T-helper 2 cell (primary cell): ENCODE measurements at places on chromosomes 3 and 15.
A peak's percentile ranks its signal among the peaks of the same experiment; 100 is the strongest.

DNA sequence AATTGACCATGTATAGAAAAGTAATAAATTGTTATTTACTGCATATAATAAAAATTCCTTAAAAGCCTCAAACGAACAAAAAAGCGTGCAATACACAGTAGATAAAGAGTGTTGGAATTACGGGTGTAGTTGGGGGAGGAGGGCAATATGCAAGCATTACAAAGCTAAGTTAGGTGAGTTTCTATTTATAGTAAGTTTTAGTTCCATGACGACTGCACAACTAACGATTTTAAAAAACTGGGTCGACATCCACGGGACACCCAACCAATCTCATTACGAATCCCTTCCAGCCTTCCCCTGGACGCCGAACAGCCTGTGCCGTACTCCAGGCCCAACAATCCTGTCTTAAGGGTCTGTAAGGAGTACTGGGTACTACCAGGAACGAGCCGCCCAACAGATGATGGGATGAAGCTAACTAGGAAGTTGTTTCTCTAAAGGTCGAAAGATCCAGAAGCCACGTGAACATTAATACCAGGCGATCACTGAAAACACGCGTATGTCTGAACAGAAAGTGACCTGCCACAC is 677 bp downstream of the POLQ start:
- no peak for DNase-seq

DNA sequence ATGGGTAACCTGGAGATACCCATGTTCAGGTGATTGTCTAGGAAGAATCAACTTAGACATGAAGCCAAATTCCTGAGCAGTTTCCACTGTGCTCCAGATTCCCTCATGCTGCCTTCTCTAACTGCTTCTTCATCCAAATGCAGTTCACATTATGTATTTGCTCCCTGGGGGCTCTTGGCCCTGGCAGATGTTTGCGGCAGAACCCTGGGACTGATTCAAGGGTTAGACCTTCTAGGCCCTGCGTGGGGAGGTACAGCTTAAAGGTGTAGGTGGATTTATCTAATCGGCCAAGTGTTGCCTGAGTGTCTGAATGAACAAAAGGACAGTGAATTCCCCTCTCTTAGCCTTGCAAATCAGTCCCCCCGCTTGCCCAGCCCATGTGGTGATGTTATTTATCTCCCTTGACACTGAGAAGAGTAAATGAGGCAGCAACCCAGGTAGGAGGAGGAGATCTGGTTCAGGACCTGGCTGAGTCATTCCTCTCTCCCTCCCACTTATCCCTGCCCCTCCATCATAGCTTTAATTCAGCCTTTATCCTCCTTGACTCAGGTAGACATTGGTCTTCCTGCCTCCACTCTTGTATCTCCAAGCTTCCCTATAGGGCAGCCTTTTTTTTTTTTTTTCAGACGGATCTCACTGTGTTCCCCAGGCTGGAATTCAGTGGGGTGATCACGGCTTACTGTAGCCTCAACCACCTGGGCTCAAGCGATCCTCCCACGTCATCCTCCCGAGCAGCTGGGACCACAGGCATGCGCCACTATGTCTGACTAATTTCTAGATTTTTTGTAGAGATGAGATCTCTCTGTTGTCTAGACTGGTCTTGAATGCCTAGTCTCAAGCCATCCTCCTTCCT is 54.8 kb downstream of the MAGEF1 start:
- DNase-seq, result peak; percentile 86

DNA sequence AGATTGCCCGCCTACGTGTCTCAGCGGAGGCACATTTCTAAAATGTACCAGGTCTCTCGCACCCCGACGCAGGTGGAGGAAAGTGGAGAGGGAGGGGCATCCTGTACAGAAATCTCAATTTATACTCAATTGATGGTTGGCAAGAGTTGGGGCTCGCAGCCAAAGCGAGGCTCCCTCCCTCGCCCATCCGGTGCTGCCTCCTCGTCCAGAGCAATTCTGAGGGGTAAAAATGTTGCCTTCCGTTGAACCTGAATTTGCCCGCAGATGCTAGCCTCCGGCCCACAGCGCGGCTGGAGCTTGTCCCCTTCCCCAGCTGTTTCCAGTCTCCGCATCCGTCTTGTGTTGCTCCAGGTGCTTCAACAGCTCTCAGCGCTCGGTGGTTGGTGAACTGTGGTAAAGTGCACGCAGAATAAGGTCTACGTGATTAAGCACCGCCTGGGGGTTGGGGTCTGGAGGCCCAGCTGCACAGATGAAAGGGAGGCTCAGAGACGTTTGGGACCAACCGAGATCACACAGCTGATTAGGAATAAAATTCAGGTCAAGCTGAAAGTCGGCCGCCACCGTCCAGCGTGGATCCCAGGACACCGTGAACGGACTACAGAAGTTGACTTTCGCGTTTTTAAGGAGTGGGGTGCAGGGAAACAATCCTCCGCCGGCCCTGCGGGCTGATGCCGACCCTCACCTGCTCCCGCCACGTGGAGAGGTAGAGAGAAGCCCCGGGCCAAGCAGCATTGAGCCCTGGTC is 846 bp upstream of the POLG start:
- DNase-seq, result no peak

GRCh38 chr3:19148768-19149091 is 420 bp downstream of the KCNH8 start:
- DNase-seq, result no peak

DNA sequence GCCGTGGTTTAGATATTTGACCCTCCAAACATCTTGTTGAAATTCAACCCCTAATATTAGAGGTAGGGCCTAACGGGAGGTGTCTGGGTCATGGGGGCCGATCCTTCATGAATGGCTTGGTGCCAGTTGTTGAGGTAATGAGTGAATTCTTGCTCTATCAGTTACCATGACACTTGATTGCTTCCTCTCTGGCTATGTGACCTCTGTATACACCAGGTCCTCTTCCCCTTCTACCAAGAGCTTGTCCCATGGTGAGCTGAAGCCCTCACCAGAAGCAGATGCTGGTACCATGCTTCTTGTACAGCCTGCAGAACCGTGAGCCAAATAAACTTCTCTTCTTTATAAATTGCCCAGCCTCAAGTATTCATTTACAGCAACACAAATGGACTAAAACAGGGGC is 41.8 kb upstream of the TIPARP start:
- DNase-seq, result no peak

DNA sequence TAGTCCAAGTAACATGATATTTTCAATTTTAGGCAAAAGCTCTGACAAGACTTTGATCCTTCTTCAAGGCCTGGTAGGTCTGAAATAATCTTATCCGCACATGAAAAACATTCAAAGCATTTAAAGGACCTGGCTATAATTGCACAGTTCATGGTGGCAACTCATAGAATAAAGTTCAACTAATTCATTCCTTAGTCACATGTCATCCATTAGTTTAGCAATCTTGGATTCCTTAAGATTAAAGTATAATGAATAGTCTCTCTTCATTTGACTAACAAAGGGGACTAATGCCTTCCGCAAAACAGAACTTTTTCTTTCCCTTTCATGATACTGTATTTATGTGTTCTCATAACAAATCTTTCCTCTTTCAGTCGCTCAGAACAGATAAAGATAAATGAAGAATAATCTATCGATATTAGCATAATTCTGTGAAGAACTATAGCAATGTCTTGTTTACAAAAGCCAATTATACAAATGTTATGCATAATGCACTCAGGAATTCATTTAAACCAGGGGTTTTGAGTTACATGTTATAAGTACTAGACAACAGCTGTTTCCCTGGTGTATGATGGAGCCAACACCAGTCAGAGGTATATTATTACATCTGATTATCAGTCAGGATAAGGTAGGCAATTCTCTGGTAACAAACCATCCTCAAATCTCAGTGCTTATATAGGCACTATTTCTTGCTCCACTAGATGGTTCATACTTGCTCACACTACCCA is 172.5 kb downstream of the POTEB3 start:
- no peak for DNase-seq

DNA sequence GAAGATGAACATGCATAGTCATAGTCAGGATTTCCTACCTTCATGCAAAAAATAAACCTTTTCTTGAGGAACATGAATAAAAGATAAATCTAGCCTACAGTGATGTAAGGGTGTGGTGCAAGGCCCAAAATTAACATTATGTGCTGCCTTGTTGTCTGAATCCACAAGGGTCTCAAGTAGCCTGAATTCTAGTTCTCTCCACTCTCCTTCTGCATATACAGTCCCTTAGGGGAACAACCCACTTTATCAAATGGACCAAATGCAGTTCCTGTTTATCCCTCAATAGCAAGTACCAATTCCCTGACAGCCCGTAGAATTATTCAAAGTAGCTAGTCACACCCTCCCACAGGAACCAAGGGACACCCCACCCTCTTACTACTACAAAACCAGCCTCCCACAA is 284.0 kb downstream of the ZIC4 start:
- no peak for DNase-seq

GRCh38 chr3:28989646-28990089 is 291.2 kb upstream of the RBMS3 start:
- no peak for DNase-seq

- DNase-seq, result no peak
Observed at GRCh38 chr3:150346981-150347863, 60.9 kb upstream of the TSC22D2 start.

DNA sequence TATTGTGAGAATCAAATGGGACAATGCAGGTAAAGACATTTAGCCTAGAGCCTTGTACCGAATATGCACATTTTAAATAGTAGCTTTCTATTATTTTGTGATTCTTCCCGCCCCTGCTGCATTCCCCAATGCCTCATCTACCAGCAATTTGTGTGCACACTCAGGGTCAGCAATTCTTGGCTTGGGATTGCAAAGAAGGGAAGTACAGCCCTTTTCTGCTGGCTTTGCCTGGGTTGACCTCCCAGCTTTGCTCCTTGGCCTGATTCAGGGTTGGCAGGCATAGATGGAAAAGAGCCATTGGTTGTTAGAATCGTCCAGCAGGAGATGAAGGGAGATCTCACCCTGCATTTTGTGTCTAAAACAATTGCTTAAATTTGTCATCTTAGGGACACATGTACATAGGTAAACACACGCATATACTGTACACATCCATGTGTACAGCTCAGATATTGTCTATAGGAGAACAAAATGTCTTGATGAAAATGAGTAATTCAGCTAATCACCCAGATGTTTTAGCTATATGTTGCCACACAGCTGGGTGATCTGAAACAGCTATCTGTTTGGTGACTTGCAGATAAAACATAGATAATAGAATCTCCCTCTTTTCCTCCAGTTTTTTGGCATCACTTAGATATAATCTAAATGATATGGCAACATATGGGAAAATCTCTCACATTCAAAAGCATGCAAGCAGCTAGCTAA is 340.9 kb upstream of the TBL1XR1 start:
- DNase-seq, result no peak

DNA sequence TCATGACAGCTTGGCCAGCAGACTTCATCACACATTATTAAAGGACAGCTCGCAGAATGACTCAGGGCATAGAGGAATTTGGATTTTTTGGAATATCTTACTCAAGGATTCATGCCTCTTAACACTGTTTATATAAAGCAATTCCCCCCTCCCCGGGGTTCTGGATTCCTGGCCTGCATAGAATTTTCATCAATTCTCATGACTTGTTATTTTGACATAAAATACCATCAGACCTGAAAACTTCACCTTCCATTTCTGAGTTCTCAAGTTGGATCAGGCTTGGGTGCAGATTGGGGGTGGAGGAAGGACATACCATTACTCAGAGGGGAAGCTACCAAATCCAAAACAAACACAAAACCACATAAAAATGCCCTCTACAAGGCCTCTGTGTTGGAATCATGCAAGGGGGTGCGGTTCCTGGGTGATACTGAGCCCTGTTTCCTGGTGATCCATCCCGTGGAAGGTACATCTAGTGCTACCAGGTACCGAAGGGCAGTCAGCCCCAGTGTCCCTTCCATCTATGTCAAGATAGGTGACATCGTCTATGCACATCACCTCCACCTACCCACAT is 95.3 kb downstream of the DAPK2 start:
- no peak for DNase-seq

DNA sequence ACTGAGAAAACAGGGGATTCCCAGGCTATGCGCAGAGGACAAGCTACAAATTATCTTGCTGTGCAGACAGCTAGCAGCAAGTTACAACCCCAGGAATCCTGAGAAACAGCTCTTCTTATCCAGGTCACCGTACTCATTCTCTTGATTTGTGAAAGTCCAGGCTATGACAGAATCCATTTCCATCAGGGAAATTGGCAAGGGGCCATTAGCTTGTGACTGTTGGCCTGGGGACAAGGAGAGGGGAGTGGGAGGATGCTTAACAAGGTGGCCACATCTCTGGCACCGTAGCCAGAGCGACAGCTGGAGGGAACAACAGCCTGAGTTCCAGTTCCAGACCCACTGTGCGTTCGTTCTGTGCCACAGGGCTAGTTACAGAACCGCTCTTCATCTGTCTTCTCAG is 44.9 kb upstream of the PLXNA1 start:
- no peak for DNase-seq

DNA sequence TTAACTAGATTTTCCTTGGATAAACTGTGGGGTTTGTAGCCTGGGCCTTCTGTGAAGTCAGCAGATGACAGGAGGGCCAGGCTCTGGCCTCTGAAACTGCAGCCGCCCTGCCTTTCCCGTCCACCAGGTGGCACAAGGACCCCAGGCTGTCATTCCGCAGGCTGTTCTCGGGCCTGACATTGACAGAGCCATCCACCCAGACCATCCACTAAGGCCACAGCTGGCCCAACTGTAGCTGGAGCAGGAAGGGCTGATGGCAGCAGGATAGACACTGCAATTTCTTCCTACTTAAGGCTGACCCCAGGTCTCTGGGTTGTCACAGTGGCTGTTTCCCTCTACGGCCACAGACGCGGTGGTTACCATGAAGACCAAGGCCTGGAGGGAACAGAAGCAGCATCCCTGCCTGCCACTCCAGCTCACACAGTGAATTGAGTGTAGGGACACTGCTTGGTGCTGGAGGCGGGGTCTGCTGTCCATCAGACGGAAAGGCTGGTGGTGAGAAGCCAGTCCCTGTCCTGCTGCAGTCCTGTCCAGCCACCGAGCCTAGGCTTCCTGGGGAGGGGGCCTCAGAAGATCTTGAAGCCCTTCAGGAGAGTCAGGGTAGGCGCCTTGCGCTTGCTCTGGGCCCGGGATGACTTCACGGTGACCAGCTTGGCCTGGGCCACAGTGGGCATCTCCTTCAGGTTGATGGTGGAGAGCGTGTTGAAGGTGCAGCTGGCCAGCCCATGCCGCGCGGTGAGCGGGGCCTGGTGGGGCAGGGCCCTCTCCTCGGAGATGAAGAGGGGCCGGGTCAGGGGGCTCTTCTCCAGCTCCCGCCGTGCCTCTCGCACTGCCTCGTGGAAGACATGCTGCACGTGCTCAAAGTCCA is 9.4 kb downstream of the SLC51B start:
- peak; percentile 27 for DNase-seq

GRCh38 chr3:176655404-176656094 is 541.7 kb downstream of the TBL1XR1 start:
- no peak for DNase-seq

- no peak for DNase-seq
Observed at GRCh38 chr3:116939091-116939490, 229.5 kb downstream of the TUSC7 start.
